ENCODE measurements at places on chromosomes 1 and 21.
A peak's percentile ranks its signal among the peaks of the same experiment; 100 is the strongest.

GRCh38 chr21:26845066-26845758 is at the start of gene ADAMTS1:
Gene ADAMTS1 (minus strand): TSS chr21:26845409. CDS start chr21:26844954, 455 bp downstream.
- DNase-seq: peak; percentile 80

GRCh38 chr1:156126630-156127534 is 12.4 kb downstream of the LMNA start:
- no peak for DNase-seq

DNA sequence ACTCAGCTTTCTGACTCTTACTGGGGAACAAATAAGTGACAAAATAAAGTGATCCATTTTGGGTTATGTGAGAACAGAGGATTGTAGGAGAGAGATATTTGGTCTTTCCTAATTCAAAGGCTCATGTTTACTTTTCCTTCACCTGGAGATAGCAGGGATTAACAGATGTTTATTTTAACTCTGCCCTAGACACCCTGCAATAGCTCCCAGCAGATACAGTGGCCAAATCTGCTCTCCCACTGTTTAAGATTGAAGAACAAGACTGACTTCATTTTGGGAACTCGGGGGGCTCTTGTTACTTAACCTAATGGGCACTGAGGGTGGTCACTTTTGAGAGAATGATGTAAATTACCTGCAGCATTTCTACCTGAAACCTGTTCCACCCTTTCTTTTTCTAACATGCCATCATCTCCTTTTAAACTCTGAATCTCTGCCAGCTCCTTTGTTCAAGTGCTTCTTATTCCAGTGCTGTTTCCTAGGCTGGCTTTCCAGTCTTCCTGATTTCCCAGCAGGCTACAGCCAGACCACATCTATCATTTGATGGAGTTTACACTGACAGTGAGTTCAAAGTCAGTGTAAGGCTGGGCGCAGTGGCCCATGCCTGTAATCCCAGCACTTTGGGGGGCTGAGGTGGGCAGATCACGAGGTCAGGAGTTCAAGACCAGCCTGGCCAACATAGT is 90.0 kb downstream of the SELENOF start:
- no peak for DNase-seq

DNA sequence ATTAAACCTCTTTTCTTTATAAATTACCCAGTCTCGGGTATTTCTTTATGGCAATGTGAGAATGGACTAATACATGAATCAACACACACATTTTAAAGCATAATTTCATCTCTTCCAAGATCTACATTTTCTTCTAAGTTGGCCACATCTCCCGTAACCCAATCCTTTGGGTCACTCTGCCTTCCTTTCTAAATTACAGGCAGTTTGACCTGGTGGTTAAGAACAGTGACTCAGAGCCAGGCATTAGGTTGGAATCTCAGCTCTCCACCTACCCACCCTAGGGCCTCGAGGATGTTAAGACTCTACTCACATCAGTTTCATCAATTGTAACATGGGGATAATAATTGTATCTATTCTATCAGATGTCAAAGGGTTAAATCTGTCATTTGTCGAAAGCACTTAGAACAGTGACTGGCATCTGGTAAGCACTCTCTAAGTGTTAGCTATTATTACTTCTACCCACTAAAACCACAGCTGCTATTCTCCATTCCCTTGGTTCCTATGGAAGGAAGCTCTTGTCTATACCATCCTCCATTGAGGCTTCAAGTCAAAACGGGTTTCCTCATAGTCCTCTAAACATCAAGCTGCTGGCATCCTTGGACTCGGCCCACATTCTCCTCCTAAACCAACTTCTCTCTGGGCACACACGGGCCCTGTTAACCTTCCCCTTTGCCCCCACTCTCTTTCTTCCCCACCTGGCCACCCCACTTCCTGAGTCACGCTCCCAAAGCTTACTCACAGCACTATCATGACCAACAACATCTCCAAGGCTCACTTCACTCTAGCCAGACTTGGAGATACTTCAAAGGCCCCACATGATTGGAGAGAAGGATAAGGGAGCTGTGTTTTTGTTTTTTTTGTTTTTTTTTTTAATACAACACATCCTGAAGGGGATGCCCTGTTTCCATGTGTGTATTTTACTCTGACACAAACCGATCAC is 116.9 kb downstream of the TGFBR3 start:
- no peak for DNase-seq

GRCh38 chr1:116514708-116515525 is 55.9 kb downstream of the CD58 start:
- no peak for DNase-seq

GRCh38 chr1:33276573-33277298 is 20.4 kb downstream of the ZNF362 start:
- no peak for DNase-seq

GRCh38 chr1:219988387-219988786 is 57.9 kb downstream of the EPRS1 start:
- no peak for DNase-seq

DNA sequence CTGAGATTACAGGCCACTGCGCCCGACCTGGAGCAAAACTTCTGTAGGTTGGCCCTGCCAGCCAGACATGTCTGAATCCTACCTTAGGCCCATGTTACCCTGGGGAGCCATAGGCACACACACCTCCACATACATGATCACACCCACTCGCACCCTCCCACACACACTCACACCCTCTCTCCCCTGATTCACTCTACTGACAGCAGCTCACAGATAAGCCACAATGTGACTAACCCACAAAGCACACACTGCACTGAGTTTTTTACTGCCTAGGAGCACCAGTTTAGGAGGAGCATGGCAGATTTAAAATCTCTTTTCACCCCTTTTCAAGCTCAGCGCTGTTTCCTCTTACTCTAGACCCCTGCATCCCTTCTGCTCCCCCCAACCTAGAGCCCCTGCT is 41.7 kb downstream of the SLC30A1 start:
- DNase-seq: no peak

DNA sequence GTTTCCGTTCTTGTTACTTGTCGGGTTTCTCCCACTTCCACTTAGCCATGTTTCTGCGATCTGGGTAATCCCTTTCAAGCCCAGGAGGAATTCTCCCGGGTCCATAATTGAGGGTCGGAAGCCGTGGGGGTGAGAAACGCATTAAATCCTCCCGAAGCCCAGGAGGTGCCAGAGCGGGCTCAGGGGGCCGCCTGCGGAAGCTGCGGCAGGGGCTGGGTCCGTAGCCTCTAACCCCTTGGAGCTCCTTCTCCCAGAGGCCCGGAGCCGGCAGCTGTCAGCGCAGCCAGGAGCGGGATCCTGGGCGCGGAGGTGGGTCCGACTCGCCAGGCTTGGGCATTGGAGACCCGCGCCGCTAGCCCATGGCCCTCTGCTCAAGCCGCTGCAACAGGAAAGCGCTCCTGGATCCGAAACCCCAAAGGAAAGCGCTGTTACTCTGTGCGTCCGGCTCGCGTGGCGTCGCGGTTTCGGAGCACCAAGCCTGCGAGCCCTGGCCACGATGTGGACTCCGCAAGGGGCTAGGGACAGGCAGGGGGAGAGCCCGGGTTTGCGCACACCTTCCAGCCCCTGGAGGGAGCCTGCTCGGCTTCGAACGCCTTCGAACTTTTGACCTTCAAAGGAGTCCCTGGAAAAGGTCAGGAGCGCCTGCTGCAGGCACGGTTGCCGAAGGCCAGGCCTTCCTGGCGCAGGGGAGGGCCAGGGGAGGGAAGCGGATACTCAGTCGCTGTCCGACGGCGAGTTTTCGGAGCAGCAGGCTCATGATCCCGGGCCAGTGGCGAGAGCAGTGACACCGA is 1.7 kb upstream of the SIM2 start:
- DNase-seq: no peak

DNA sequence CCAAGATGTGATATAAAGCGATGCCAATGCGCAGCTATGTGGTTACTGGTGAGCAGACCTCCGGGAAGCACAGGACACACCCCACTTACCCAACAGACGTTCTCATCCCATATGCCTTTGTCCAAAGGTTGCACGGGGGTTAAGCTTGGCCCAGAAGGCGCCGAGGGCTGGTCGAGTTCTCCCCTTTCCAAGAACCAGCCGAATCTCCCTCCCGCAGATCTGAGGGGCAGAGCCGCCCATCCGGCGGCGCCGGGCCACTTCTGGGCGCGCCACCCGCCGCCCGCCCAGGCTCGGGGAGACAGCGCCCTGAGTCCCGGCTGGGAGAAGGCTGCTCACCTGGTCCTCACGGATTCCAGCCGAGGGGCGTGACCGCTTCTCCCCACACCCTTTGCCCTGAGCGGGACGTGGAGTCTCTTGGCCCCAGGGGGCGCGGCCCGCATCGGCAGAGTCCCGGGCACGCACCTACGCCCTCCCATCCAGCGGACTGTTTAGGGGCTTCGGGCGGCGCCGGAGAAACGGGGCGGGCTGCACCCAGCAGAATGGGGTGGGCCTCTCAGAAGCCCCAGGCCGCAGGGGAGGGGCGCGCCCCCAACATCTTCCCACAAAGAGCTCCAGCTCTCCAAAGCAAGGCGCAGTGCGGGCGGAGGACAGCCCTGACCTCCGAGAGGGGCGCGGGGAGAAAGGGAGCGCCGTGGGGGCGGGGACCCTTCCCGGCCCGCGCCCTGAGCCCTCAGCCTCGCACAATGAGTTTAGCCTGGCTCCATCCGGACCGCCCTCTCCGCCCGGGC is 615 bp downstream of the GPR161 start:
- DNase-seq: peak; percentile 18

DNA sequence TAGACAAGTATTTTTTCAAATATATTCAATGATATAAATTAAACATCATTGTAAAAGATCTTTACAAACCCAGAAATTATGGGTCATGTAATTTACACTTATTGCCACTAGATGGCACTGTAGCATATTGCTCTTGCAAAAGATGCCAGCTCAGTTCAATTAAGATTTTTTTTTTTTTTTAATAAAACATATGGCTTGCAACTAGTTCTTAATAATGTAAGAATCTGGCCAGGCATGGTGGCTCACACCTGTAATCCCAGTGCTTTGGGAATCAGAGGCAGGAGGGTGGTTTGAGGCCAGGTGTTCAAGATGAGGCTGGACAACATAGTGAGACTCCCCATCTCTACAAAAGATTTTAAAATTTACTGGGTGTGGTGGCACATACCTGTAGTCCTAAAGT is 49.4 kb upstream of the DESI2 start:
- peak; percentile 44 for DNase-seq

DNA sequence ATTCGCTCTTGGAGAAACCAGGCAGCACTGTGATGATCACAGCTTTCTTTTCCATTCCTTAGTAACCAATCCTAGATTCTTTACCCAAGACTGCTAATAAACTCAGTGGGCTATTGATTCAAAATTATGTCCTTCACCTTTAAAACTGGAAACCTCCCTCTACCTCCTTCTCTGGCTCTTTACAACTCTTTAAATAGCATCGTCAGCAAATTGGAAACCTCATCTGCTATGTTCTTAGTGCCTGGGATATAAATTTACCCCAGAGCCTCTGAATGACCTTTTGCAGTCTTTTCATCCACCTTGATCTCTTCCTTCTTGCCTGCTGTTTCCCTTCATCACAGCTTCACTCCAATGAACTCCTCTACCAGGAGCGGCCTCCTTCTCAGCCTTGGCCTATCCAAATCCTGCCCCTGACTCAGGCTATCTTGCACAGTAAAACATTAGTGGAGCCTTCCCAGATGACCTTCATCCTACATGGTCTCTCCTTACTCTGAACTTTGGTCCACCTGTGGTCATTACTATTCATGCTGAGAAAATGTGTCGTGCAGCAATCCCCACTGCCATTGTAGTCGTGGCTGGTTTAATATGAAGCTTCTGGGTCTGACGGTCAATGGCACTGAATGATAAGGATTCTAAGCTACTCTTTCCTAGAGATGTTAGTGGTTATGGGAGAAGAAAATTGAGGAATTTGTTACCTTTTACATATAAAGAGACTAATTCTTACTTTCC is 644.1 kb downstream of the SMYD3 start:
- DNase-seq: no peak

- DNase-seq: no peak
These were observed 18.4 kb downstream of the YIPF1 start for GRCh38 chr1:53871221-53871620.

DNA sequence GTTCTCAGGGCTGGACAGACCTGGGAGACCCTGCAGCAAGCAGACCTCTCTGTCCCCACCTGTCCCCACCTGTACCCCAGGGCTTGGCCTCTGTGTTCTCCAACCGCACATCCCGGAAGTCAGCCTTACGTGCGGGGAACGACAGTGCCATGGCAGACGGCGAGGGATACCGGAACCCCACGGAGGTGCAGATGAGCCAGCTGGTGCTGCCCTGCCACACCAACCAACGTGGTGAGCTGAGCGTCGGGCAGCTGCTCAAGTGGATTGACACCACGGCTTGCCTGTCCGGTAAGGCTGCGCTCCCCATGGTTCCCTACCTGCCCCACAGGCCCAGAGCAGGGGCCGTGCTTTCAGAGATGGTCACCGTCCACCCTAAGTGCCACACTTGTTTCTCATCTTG is 36.5 kb downstream of the ACOT11 start:
- DNase-seq: no peak

- no peak for DNase-seq
These were observed 154.6 kb downstream of the ROR1 start for GRCh38 chr1:63928186-63929105.

DNA sequence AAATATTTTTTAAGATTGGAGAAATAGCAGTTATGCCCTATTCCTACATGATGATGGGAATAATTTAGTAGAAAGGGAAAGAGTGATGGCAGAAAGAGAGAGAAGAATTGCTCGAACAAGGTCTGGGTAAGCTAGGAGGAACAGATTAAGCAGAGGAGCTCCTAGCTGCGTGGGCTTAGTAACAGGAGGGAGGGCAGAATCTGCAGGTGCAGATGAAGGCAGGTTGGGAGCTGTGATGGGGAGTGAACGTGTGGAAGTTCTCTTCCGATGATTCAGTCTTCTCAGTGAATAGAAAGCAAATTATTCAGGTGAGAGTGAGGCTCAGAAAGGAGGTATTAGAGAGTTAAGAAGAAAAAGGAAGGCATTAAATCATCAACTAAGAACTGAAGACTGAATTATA is 8.3 kb upstream of the CR1 start:
- no peak for DNase-seq

DNA sequence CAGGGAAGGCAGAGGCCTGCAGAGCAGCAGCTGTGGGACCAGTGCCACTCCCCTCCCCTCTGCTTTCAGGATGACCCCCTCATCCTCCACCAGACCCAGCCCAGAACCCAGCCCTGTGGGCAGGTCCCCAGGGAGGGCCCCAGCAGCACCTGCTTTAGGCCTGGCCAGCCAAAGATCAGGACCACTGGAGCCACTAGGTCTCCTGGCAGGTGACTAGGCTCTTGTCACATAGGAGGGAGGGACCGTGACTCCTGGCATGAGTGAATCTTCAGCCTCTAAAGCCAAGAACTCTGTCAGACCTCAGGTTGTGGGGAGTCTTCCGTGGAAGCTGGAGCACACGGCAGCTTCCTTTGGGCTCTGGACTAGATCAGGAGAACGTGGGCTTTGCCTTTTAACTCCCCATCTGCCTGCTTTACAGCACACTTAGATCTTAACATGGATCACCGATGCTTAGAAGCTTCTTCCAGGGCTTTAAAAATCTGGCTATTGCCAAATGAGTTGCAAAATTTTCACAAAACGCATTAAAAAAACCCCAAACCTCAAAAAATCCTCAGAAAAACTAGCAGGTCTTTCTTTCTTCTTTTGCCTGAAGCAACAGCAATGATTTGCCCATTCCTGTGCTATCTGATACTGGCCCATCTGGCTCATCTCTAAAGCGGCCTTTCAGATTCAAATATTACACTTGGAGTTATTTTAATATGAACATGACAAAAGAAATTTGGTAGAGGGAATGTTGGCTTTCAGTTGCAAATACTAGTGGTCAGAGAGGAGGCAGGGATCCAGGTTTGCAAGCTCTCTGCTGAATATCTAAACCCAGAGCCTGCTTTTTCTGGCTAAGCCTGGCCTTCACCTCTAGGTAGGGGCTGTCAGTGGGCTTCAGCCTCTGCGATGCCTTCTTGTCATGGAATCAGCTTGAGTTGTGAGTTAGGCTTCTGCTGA is 235.2 kb downstream of the SDCCAG8 start:
- DNase-seq: no peak

- peak; percentile 51 for DNase-seq
These were observed 37.5 kb upstream of the SLAMF9 start for GRCh38 chr1:159991513-159991912.
